Prostate gland (tissue), 2 donors: ENCODE measurements at places on chromosomes 12 and 14.

GRCh38 chr12:52739963-52740362 is 36.6 kb upstream of the KRT77 start:
- DNase-seq: no peak
- H3K27ac ChIP-seq: no peak overlapping the region
- peaks cover 3% of the 10 kb centered on the region for H3K27me3 ChIP-seq
- no peak overlapping the region for H3K4me3 ChIP-seq
- H3K36me3 ChIP-seq: no peaks in the 10 kb centered on the region

DNA sequence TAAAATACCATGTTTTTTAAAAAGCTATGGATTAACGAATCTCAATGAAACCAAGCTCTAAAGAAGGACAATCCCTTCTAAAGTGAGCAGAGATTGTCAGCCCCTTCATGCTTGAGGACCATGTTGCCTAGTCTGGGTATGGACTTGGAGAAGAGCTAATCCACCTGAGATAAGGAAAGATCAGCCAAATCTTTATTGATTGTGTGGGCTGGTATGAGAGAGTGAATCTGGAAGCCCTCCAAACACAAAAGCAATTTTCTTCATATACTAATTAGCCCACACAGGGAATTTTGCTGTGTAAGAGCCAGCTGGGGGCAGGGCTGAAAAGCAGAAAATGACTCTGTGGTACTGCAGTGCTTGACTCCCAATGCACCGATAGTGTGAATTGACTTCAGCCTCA is 47.4 kb upstream of the DICER1 start:
- DNase-seq: no peak
- H3K36me3 ChIP-seq: peaks cover 5% of the 10 kb centered on the region
- no peaks in the 10 kb centered on the region for H3K27me3 ChIP-seq
- H3K4me1 ChIP-seq: no peaks in the 10 kb centered on the region

DNA sequence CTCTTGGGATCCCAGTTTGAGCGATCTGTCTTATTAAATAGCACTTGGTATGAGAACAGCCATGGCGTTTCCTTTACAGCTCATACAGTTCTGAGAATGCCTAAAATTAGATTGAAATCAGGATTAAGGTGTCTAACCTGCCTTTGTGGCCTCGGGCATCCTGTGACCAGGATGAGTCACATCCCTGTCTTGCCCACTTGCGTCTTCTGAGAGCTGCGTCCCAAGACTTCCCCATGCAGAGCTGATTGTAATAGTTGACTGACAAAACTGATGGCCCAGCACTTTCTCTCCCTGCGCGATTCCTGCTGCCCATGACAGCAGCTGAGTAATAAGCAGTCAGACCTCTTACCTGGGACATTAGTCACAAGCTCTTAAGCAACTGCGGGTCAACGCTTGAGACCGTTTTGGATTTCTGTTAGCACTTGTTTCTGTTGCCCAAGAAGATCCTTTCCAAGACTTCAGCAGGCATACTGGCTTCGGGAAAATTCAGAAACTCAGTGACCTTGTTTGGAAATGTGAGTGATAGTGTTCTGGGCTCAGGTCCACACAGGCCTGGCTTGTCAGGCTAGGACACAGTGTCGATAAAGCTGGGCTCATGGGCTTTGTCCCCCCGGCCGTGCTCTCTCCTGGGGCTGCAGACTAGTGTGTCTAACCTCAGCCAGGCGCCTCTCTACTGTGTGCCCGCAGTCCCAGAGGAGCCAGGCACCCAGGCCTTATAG is 169.9 kb upstream of the HIF1A start:
- no peaks in the 10 kb centered on the region for H3K36me3 ChIP-seq
- peak; percentile 71 for DNase-seq
- no peaks in the 10 kb centered on the region for H3K27me3 ChIP-seq
- H3K4me3 ChIP-seq: no peak overlapping the region
- H3K4me1 ChIP-seq: peaks cover 24% of the 10 kb centered on the region

- H3K4me3 ChIP-seq: no peak overlapping the region
- no peaks in the 10 kb centered on the region for H3K27me3 ChIP-seq
- no peaks in the 10 kb centered on the region for H3K36me3 ChIP-seq
- peaks cover 6% of the 10 kb centered on the region for H3K4me1 ChIP-seq
- no peak for DNase-seq
Observed at GRCh38 chr12:116123451-116124258, 153.8 kb downstream of the MED13L start.

GRCh38 chr12:89264837-89265236 is 87.5 kb downstream of the DUSP6 start:
- H3K4me3 ChIP-seq: no peak overlapping the region
- no peaks in the 10 kb centered on the region for H3K27me3 ChIP-seq
- no peaks in the 10 kb centered on the region for H3K36me3 ChIP-seq
- no peak for DNase-seq

DNA sequence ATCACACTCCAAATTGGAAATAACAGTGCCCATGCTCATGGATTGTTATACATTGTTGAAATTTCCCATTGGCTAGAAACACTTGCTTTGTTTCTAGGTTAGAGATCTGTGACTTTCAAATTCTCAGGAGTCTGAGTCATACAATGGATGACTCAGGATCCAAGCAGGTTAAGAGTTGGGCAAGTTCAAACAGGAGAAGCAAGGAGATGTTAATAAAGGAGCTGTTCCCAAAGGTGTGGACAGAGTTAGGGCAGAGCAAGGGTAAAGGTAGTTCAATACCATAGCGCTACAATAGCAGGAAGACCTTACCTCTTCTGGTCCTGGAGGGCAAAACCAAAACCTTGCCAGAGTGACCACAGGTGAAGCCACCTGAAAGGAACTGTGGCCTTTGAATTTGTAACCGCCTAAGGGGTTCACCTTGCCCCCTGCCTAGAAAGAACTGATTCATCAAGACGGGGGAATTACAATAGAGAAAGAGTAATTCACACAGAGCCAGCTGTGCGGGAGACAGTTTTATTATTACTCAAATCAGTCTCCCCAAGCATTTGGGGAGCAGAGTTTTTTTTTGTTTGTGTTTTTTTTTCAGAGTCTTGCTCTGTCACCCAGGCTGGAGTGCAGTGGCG is 4.2 kb upstream of the AMN1 start:
- no peaks in the 10 kb centered on the region for H3K4me1 ChIP-seq
- peak; percentile 58 for DNase-seq
- no peak overlapping the region for H3K4me3 ChIP-seq
- no peaks in the 10 kb centered on the region for H3K27me3 ChIP-seq
- H3K27ac ChIP-seq: peak overlapping the region; percentile 78

- DNase-seq: no peak
- H3K27ac ChIP-seq: peak overlapping the region; percentile 40
- no peaks in the 10 kb centered on the region for H3K36me3 ChIP-seq
- H3K4me1 ChIP-seq: peaks cover 29% of the 10 kb centered on the region
Observed at GRCh38 chr12:70643939-70644338, 6.7 kb upstream of the PTPRB start.

DNA sequence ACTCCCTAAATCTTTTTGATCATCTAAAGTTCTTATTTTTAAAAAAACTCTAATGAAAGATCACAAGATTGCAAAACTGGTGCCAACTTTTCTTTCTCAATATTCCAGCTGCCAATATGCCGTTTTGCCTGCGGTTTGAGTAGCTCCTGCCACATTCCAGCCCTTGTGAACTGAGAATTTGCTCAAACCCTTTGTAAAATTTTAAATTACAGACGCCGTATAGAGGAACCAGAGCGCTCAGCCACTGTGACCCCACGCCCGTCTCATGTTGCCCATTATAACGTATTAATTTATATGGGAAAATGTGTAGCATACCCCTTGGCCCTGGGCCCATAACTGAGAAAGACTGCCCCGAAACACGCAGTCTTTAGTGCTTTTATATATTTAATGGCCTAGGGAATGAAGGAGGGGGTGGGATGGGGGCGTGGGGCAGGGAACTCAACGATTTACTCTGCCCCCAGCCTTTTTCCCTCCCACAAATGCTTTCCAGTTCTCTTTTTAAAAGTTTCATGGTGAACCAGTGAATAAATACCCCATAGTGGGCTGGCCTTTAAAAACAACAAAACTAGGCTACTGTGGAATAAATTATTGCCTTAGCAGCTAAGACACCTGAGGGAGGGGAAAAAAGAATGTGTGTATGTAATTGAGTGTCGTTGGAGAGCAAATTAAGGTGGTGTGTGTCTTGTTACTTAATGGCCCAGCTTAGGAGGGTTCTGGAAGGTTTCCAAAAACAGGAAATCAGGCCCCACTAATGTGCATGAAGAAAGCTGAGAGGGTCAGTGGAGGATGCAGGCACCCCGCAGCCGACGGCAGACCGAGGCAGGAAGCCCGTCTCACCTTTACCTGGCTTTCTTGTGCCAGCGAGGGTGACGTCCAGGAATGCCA is 45.7 kb upstream of the RFLNA start:
- no peak for DNase-seq
- no peak overlapping the region for H3K27ac ChIP-seq
- H3K36me3 ChIP-seq: no peaks in the 10 kb centered on the region
- H3K27me3 ChIP-seq: no peaks in the 10 kb centered on the region
- H3K4me3 ChIP-seq: no peak overlapping the region

DNA sequence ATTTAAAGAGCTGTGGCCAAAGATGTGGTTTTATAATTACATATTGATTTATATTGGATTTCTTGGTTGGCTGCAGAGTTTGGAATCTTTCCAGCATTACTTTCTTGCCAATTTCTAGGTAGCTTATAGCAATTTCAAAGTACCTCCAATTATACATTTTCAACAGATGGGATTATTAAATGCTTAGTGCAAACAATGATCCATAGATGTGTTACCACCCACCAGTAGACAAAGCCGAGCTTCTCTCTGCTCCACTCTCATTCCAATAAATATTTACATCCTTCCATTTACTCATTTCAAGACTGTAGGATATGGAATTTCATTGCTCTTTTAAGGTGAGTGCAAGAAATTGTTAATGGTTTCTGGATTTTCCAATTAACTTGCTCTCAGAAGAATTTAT is 21.6 kb upstream of the TMCC3 start:
- H3K27me3 ChIP-seq: no peaks in the 10 kb centered on the region
- DNase-seq: no peak
- no peaks in the 10 kb centered on the region for H3K4me1 ChIP-seq
- no peak overlapping the region for H3K27ac ChIP-seq
- H3K4me3 ChIP-seq: no peak overlapping the region

- H3K4me3 ChIP-seq: peak overlapping the region; percentile 33
- no peaks in the 10 kb centered on the region for H3K36me3 ChIP-seq
- peaks cover 8% of the 10 kb centered on the region for H3K27me3 ChIP-seq
Observed at GRCh38 chr12:24902511-24903328, 46.2 kb downstream of the BCAT1 start.

DNA sequence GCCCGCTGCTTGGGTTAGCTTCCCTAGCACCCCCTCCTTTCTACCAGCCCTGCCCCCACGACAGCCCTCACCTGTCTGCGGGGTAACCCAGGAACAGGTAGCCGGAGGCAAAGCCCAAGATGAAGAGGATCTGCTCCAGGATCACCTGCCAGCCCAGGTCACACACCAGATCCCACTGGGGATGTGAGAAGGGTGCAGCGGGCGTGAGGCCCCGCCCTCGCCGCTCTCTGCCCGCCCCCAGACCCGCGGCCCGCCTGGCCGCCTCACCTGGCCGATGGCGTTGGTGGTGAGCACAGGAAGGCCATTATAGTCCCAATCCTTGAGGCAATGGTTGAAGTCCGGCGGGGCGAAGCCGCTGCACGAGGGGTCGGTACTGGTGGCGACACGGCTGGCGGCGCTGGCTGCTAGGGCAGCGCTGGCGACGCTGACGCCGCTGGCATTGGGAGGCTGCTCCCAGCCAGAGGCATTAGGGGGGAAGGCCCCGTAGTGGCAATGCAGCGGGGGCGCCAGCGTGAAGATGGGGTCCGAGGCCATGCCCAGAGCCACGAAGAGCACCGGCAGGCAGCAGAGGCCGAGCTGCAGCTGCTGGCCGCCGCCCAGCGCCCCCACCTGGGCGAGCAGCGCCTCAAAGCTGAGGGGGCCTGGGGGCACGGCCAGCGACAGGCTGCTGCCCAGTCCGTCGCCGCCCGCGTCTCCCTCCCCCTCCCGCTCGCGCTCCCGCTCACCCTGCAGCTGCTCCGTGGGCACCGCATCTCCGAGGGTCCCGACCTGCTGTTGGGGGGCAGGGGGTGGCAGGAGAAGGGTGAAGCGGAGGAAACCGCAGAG is 794 bp downstream of the SLC22A17 start:
- H3K4me1 ChIP-seq: no peaks in the 10 kb centered on the region
- no peaks in the 10 kb centered on the region for H3K27me3 ChIP-seq
- H3K36me3 ChIP-seq: no peaks in the 10 kb centered on the region
- no peak for DNase-seq
- peak overlapping the region; percentile 63 for H3K4me3 ChIP-seq
